Dorsolateral prefrontal cortex (tissue), 122 donors: ENCODE measurements at places on chromosomes 5 and 9.

GRCh38 chr5:6459896-6460295, 11.2 kb downstream of the UBE2QL1 start:
- no peak for DNase-seq

DNA sequence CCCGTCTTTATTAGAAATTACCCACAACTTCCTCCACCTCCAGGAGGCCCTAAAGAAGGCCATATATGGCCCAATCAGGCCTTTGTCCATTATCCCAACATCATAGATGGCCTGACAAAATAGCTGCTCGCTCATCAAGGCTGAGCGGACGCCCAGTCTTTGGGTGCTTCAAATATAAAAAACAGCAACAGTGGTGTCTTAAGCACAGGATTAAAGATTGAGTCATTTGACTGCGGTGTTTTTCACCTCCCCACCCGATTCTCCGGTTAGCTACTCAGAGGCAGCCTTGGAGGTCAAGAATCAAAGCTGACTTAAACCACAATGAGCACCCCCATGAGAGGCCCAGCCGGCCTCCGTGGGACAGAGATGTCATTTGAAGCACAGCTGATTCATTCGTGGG, 18.8 kb downstream of the S1PR3 start:
- no peak for DNase-seq

GRCh38 chr5:172898218-172898842, 60.9 kb upstream of the RPL26L1 start:
- DNase-seq, result no peak

GRCh38 chr5:56481428-56482357, 248.6 kb upstream of the ANKRD55 start:
- DNase-seq, result no peak

DNA sequence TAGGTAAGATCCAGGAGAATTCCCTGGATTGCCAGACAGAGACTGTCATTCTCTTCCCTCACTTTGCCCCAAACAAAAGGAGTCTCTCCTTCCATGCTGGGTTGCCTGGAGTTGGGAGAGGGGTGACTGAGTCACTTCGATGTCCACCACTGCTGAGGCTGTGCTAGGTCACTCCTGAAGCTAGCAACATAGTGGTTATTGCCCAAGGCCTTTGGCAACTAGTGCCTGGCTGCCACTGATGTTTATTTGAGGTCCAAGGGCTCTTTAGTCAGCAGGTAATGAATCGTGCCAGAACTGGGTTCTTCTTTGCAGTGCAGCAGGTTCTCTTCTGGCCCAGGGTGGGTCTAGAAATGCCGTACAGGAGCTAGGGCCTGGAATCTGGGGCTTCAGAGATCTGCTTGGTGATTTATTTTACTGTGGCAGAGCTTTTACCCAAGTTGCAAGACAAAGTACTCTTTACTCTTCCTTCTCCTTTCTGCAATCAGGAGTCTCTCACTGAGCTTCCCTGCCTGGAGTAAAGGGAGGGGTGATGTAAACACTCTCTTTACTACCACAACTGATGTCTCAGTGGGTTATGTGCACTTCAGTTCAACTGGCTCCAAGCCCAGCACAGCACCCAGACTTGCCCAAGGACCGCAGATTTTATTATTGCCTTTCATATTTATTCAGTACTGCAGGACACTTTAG, 155.7 kb upstream of the SH3GL2 start:
- no peak for DNase-seq

DNA sequence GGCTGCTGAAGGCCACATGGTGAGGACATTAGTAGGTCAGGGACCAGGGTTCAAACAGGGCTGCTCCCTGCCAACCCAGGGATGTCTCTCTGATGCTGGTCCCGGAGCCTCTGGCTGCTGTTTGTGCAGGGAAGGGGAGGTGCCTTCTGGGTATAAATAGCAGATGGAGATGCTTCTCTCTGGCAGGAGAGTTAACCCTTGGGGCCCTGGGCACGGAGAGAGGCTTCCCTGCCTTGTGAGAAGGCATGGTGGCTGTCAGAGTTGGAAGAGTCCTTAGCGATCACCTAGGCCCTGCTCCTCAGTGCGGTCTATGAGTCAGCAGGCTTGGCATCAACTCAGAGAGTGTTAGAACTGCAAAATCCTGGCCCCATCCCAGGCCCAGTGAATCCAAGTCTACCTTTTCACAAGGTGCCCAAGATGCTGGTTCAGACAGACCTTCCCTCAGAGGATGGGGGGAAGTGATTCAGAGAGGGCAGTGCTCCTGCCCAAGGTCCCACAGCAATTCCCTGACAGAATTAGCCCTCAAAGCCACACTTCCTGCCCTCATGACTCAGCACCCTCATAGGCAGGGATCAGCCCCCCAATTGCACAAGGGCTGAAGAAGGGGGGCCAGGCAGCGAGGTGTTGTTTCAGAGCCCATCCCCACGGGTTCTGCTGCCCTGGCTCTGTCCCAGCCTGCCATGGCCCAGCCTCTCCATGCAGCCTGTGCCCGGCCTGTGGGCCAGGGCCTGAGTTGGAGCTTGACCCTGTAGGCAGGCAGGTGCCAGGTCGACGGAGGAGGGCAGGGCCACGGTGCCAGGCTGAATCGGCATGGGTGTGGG, 25.6 kb downstream of the CAMK2A start:
- peak; percentile 61 for DNase-seq

DNA sequence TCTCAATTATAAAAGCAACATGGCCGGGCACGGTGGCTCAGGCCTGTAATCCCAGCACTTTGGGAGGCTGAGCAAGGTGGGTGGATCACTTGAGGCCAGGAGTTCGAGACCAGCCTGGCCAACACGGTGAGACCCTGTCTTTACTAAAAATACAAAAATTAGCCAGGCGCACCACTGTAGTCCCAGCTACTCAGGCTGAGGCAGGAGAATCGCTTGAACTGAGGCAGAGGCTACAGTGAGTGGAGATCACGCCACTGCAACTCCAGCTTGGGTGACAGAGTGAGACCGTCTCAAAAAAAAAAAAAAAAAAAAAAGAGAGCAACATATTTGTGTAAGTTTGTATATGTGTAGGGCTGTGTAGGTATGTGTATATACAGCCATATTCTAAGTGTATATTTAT, 7.5 kb downstream of the RPS6 start:
- DNase-seq, result no peak

- no peak for DNase-seq
These were observed 6.5 kb downstream of the GAS1 start for GRCh38 chr9:86940774-86941173.

DNA sequence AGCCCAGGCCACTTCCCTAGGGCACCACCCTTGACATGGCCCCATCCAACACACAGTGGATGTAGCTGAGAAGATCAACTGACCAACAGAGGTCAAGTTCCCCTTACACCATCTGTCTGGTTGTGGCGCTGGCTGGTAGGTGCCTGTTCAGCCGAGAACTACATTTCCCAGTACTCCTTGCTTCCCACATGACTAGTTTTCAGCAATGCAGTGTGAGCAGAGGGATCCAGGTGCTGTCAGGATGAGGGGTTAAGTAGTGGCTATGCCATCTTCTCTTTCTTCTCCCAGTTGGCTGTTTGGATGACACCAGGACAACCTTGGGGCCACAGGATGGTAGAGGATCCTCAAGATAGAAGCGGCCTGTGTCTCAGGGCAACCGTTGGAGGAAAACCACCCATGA, 48.6 kb upstream of the SH3PXD2B start:
- DNase-seq, result no peak
